ENCODE measurements at places on chromosomes 3 and 15. TPM values are rescaled to one million over a fixed set of nuclear protein-coding genes. Genes with fewer than 3 reads are reported as not detected.

The GP9 gene
- not detected for total RNA-seq

The PTH1R gene
- total RNA-seq = 11.8 TPM

The PRSS50 gene
- 0.16 TPM for total RNA-seq

The GPR149 gene
- total RNA-seq = not detected

The CCR8 gene
- total RNA-seq = not detected

The OCA2 gene
- total RNA-seq = 0.16 TPM

The PARP15 gene
- total RNA-seq = 0.40 TPM

The IL5RA gene
- 1.0 TPM for total RNA-seq

The DAG1 gene
- 122 TPM for total RNA-seq

The ZNF502 gene
- 4.1 TPM for total RNA-seq

The SCN5A gene
- 162 TPM for total RNA-seq

The ARIH1 gene
- total RNA-seq = 176 TPM

The MITF gene
- 65.5 TPM for total RNA-seq

The ATP2B2 gene
- not detected for total RNA-seq

The LCTL gene
- not detected for total RNA-seq

The RNU5B-1 gene
- total RNA-seq = 55.4 TPM

The SCAANT1 gene
- not detected for total RNA-seq

The RBMS3 gene
- total RNA-seq = 25.3 TPM

The ANKUB1 gene
- not detected for total RNA-seq

The BUB1B gene
- total RNA-seq = 1.3 TPM

The ALDH1L1 gene
- 21.5 TPM for total RNA-seq

The CLRN1 gene
- not detected for total RNA-seq

The TMA7 gene
- total RNA-seq = 237 TPM

The HIGD2B gene
- not detected for total RNA-seq

The RTP4 gene
- 0.70 TPM for total RNA-seq
